Thyroid gland (tissue), 4 donors: ENCODE measurements at places on chromosomes 6 and 20.

DNA sequence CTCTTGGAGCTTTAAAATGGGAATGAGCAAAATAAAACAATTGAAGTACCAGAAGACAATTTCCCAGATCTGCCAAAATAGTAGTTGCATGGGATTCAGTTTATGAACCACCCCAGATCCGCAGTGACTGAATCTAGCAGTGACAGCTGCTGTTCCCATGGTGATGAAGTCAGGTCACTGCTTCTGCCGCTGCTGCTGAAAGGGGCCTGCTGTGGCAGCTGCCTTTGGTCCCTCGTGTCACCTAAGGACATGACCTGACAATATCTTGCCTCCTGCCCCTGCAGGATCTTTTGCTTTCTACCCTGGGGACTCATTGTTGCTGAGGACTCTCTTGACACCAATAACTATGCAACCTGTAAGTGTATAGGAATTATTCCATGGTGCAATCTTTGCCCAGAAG is 34.3 kb upstream of the OGFRL1 start:
- no peaks in the 10 kb centered on the region for H3K4me1 ChIP-seq
- no peak for DNase-seq
- no peak overlapping the region for H3K27ac ChIP-seq
- H3K36me3 ChIP-seq = no peaks in the 10 kb centered on the region
- no peaks in the 10 kb centered on the region for H3K27me3 ChIP-seq
- H3K4me3 ChIP-seq = no peak overlapping the region

- no peaks in the 10 kb centered on the region for H3K4me1 ChIP-seq
- H3K27me3 ChIP-seq = no peaks in the 10 kb centered on the region
- no peak overlapping the region for H3K4me3 ChIP-seq
- no peak overlapping the region for H3K27ac ChIP-seq
- DNase-seq = no peak
- H3K36me3 ChIP-seq = no peaks in the 10 kb centered on the region
Measured at GRCh38 chr20:50874111-50874757, 57.0 kb downstream of the ADNP start.

DNA sequence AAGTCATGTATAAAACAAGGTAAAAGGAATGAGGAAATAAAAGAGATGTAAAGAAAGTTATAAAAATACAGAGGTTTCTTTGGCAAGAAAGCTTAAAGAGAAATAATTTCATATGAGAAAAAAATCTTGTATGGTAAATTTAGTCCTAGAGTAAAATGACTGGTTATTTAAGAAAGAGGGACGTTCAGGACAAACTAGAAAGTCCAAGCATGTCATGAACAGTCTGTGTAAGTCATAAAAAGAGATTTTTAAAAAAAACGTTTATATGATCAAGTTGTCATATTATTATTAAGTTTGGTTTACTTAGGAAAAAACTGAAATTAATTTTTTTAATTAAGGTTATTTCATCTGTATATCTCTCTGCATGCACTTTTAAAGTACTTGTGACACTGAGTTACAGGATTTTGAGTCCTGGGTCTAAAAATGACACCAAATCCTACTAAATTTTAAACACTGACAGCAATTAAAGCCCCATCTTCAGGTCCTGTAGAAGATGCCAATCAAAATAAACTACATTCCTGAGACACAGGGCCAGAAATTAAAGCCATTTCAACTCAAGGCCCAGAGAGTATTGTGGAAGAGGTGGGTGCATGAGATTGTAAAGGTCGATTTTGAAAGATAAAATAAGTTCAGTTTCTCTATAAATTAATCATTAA is 62.4 kb downstream of the AGPAT4 start:
- no peak overlapping the region for H3K27ac ChIP-seq
- no peaks in the 10 kb centered on the region for H3K27me3 ChIP-seq

- H3K36me3 ChIP-seq = no peaks in the 10 kb centered on the region
- no peak for DNase-seq
- H3K27ac ChIP-seq = no peak overlapping the region
- no peaks in the 10 kb centered on the region for H3K4me1 ChIP-seq
- no peak overlapping the region for H3K4me3 ChIP-seq
Measured at GRCh38 chr6:158050955-158051354, 69.3 kb downstream of the SYNJ2 start.

- H3K27ac ChIP-seq = no peak overlapping the region
- DNase-seq = no peak
- no peaks in the 10 kb centered on the region for H3K27me3 ChIP-seq
- H3K36me3 ChIP-seq = no peaks in the 10 kb centered on the region
Measured at GRCh38 chr20:11305406-11305805, 612.3 kb upstream of the BTBD3 start.

DNA sequence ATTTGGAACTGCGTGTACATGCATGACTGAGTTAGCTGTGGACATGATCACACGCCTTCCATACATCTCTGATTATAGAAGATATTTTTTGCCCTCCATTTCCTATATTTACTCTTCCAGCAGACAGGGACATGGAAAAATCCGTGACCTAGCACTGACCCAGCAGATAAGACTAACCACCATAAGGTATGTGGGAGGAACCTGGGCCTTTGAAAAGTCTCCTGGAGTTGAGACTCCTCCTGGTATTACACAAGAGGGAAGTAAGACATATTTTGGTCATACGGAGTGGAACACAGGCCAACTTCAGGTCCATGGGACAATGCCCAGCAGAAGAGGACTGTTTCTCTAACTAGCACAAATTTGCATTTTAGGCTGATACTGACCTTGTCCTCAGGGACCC is 13.7 kb upstream of the SIRPB1 start:
- H3K27me3 ChIP-seq = no peaks in the 10 kb centered on the region
- no peaks in the 10 kb centered on the region for H3K36me3 ChIP-seq
- no peak for DNase-seq
- H3K4me3 ChIP-seq = no peak overlapping the region
- no peaks in the 10 kb centered on the region for H3K4me1 ChIP-seq

- H3K4me1 ChIP-seq = no peaks in the 10 kb centered on the region
- H3K27ac ChIP-seq = no peak within 1 kb of the TSS
- DNase-seq = no peak
- H3K36me3 ChIP-seq = no peaks in the 10 kb centered on the region
Measured at GRCh38 chr6:41228096-41228495, at the start of gene TREML4. TSS of gene TREML4 (plus strand) at chr6:41228349. CDS start at chr6:41228428, 79 bp downstream.

- H3K27ac ChIP-seq = no peak overlapping the region
- no peaks in the 10 kb centered on the region for H3K27me3 ChIP-seq
- no peaks in the 10 kb centered on the region for H3K4me1 ChIP-seq
- no peak overlapping the region for H3K4me3 ChIP-seq
- no peak for DNase-seq
Measured at GRCh38 chr6:118918329-118918725, 16.6 kb downstream of the MCM9 start.
